ENCODE measurements at places on chromosomes 3 and 15.
A peak's percentile ranks its signal among the peaks of the same experiment; 100 is the strongest.

DNA sequence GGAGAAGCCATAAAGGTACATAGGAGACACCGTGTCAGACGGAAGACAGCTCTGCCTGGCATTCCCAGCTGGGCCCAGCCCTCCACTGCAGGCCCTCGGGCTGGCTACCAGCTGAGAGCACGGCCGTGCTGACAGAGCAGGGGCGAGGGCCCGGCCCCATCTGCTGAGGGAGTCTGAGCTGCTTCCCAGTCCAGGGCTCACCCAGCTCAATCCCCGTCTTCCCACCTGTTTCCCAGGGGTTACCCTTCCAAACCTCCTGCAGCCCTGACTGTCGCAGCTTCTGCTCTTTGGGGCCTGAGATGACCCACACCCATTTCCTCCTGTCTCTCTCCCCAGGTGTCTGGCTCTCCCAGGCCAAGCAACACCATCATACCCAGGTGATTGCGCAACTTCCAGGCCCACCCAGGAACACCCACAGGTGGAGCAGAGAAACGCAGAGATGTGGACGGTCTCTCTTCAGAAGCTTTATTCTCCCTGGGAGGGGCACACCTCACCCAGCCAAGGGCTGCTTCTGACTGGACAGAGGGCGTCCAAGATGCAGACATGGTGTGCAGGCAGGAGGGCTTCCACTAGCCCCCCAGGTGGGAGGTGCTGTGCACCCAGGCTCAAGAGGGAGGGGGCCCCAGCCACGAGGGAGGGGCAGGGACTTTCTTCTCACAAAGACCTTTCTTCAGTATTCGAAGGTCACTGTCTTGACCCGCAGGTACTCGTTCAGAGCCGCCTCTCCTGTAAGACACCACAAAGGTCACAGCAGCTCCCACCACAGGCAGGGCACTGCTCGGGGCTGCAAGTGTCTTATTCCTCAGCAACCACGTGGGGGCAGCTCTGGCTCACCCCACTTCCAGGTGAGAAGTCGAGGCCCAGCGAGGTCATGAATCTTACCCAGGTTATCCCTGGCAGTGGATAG, 19.4 kb upstream of the SLC41A3 start:
- no peak for DNase-seq

- DNase-seq, result no peak
These were observed 49.2 kb downstream of the SLMAP start for GRCh38 chr3:57805266-57805665.

GRCh38 chr15:37907136-37907535, 27.3 kb upstream of the TMCO5A start:
- DNase-seq, result peak; percentile 17

GRCh38 chr15:35932531-35932930, 386.6 kb upstream of the DPH6 start:
- DNase-seq, result no peak

DNA sequence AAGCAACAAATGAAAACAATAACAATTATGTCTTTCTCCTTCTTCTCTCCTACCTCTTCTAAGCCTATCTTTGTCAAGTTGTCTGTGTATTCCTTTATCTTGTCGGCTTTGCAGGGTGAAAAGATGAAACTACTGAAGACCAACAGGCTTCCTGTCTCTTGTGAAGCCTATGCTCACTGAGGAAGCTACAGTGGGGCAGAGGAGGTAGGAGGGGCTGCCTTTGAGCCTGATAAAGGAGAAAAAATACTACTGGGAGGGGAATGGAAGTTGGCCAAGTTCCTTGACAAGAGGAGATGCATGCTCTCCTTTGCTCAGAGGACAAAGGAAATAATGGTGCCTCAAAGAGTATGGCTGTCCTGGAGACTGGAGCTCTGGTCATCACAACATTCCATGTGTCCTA, 92.0 kb downstream of the IGSF11 start:
- no peak for DNase-seq
